ENCODE measurements at places on chromosomes 4 and X.

GRCh38 chrX:16924631-16925480 lies 21.6 kb upstream of the REPS2 start:
- no peak for DNase-seq

GRCh38 chrX:150902434-150903109 lies 4.1 kb upstream of the CD99L2 start:
- DNase-seq, result no peak

DNA sequence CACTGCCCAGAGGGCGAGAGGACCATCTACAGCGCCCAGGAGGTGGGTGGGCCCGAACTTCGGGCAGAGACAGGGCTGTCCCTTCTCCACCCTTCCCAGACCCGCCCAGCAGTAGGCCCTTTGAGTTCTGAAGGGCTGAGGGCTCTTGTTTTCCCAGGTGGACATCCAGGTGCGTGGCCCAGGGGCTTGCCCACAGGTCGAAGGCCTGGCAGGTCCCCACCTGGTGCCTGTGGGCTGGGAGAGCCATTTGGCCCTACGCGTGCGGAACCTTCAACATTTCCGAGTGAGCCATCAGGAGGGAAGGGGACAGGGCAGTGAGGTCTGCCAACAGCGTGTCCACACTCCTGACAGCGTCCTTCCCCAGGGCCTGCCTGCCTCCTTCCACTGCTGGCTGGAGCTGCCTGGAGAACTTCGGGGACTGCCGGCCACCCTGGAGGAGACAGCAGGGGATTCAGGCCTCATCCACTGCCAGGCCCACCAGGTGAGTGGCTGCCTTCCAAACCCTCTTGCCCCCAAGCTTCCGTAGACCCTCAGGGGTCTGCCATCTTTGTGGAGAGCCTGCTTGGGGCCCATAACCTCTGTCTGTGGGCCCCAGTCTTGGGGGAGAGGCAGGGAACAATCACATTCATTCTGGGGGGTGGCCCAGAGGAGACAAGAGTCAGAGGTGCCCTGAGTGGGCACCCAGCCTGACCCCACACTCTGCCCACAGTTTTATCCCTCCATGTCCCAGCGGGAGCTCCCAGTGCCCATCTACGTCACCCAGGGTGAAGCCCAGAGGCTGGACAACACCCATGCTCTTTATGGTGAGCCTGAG lies 6.8 kb downstream of the PLXNB3 start:
- no peak for DNase-seq

DNA sequence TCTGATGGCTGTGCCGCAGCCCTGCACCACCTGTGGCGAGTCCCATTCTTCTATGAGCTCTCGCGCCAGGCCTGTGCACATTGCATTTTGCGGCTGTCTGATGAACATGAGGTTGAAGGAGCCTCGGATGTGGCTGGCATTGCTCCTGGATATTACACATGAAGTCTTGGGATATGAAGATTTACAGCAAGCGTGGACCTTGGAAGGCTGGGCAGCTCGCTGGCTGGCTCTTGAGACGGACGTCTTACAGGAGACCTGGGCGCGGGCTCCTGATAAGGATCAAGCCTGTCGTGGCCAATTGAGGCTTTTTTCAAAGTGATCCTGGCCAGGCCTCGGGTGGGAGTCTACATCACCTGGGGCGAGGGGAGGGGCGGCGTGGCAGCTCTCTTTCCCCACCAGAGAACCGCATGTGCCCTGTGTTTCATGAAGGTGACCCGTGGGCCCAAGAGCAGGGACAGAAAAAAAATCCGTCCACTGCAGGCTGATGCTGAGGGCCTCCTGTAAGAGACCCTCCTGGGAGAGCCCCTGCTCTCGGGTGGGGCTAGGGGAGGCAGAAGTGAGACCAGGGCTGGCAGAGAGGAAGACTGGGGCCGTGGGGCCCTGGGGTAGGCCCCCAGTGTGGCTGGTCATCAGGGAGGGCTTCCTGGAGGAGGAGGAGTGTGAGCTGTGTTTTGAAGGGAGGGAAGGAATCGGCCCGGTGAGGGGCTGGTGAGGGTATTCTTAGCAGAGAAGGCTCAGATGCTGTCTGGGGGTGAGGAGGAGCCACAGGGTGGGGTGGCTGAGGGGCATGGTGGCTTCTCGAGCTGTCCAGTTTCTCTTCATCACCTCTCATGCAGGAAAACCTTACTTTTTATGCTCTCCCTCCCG lies 23.6 kb downstream of the CPZ start:
- DNase-seq, result no peak

GRCh38 chr4:153169776-153170175 lies 34.5 kb upstream of the TRIM2 start:
- no peak for DNase-seq

GRCh38 chrX:80812176-80812575 lies 2.5 kb upstream of the BRWD3 start:
- DNase-seq, result no peak

DNA sequence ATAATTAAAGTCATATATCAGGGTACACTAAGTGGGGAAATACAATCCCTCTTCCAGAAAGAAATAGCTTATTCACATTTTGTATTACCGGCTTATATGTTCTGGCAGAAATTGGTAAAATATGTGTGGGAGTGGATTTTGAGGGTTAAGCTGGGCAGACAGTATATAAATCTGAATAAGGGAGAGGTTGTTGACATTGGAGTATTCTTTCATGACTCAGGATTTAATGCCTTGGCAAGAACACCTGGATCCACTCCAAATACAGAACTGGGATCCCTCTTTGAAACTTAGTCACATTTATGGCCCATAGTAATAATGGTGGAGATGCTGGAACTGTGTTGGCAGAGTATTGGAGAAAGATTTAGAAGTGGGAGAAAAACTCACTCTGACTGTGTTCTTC lies 54.3 kb upstream of the TET2 start:
- DNase-seq, result no peak

DNA sequence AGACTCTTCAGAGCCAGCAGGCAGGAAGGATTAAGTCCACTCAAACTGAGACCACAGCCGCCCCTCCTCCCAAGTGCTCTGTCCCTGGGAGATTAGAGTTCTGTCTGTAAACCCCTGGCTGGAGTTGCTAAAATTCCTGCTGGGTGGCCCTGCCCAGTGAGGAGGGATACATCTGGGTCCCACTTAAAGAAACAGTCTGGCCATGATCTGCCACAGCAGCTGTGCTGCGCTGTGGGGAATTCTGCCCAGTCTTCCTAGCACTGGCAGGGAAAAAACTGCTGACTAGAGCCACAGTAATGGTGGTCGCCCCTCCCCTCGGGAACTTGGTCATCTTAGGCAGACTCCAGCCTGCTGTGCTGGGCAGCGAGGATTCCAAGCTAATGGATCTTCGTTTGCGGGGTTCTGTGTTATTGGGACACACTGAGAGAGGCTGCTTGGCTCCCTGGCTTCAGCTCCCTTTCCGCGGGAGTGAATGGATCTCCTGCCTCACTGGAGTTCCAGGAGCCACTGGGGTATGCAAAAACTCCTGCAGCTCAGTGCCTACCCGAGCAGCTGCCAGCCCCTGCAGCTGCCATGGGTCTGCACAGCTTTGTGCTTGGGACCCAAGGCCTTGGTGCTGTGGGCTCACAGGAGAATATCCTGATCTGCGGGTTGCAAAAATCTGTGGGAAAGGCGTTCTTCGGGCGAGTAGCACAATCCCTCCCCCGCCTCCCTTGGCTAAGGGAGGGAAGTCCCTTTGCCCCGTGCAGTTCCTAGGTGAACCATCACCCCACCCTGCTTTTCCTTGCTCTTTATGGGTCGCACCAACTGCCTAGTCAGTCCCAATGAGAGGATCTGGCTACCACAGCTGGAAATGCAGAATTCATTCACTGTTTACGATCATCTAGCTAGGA lies 15.7 kb downstream of the ZXDB start:
- DNase-seq, result no peak

GRCh38 chrX:119984652-119985051 lies 41.1 kb upstream of the NKAP start:
- DNase-seq, result no peak

DNA sequence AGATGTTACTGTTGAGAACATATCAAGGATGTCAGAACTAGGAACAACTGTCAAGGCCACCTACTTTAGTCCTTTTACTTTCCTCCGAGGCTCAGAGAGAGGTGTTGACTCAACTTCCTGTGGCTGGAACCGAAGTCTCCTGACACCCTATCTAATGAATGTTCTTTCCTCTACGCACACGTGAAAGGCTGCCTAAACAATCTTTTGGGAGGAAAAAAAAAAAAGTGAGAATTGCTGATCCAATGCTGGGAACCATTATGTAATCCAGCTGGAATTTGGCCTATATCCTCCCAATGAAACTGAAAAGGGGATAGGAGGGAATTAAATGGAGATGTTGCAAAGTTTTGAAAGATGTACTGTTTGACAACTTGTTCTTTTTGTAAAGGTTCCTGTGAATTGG lies 8.3 kb upstream of the MAP7D3 start:
- DNase-seq, result no peak

GRCh38 chr4:136690360-136690759 lies 841.9 kb downstream of the PCDH18 start:
- no peak for DNase-seq

DNA sequence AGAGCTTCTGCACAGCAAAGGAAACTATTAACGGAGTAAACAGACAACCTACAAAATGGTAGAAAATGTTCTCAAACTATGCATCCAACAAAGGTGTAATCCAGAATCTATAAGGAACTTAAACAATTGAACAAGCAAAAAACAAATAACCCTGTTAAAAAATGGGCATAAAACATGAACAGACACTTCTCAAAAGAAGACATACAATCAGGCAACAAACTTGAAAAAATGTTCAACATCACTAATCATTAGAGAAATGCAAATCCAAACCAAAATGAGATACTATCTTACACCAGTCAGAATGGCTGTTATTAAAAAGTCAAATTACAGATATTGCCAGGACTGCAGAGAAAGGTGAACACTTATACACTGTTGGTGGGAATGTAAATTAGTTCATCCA lies 309.6 kb upstream of the KLF3 start:
- no peak for DNase-seq

- DNase-seq, result no peak
These were observed 14.8 kb downstream of the PDHA1 start for GRCh38 chrX:19358521-19358920.

GRCh38 chr4:8898419-8898818 lies 26.8 kb upstream of the HMX1 start:
- no peak for DNase-seq

- no peak for DNase-seq
These were observed 284.4 kb upstream of the LDB2 start for GRCh38 chr4:17182888-17183287.

DNA sequence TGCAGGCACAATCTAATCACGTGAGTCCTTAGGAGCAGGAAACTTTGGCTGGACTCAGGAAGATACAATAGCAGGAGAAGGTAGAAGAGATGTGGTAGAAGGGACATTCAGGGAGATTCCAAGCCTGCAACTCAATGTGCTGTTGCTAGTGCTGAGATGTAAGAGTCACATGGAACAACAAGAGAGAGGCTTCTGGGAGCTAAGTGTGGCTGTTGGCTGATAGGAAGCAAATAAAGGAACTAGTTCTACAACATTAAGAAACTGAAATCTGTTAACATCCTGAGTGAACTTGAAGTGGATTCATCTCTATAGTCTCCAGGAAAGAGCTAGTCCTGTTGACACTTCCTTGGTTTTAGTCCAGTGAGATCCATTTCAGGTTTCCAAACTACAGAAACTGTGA lies 1207.4 kb downstream of the ADGRL3 start:
- no peak for DNase-seq

- no peak for DNase-seq
These were observed 247.8 kb upstream of the POU3F4 start for GRCh38 chrX:83260288-83260687.

DNA sequence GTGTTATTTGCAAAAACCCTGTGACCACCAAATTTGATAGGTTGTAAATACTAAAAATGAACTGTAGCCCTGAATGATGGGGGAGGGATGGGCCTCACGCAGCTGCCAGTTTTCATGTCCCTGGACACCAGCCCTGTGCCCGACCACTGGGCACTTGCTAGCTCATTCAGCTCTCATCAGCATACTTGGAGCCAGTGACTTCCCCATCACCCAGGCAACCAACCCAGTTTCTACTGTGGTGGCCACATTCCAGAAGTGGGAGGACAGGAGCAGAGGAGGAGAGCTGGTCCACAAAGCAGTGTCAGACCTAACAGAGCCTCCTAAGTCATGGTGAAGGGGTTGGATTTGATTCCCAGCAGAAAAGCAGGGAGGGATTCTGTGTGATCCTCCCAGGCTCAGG lies 128.2 kb downstream of the CPEB2 start:
- no peak for DNase-seq

DNA sequence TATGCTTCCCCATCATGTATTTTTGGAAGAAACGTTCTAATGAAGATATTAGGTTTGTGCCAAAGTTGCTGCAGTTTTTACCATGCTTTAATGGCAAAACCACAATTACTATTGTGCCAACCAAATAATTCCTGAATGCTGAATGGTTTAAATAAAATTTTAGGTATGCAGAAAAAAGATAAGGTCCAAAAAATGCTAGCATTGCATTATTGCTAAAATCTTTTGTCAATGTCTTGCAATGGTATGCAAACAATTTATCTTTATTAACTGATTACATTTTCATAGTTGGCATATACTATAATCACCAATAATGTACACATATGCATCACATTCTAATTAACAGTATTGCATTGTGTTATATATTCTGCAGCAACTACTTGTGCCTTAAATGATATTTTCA lies 1657.4 kb upstream of the IGFBP7 start:
- no peak for DNase-seq

DNA sequence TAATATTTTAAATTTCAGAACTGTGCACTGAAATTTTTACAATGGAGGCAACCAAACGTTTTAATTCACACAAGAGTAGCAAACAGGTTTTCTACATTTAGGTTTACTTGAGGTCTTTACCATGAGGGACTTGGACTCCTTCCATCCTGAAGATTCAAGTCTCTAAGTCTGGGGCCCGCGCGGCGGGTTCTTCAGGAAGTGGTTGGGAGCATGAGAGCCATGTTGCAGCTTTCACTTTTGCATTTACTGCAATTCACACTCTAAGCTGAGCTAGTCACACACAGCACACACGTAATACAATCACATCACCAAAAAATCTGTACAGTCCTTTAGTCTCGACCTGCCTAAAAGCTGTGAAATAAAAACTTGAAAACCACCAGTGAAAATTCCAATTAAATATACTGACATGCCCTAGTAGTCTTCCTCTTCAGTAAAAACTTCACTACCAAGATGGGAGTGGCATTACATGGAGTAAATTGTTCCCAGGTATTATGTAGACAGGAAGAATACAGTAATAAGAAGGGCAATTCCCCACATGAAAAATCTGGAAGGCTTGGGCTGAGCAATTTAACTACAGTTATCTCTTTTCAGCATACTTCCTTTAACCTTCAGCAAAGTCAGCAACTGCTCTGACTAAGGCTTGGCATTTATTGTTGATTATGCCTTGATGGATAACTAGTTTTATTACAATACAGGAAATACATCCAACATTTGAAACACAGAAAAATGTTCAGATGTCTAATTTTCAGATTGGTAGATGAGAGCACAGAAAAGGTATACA lies 571.1 kb upstream of the DIPK2B start:
- DNase-seq, result no peak

GRCh38 chr4:15314974-15315373 lies 112.9 kb upstream of the C1QTNF7 start:
- no peak for DNase-seq

- no peak for DNase-seq
These were observed 24.1 kb downstream of the ZCCHC12 start for GRCh38 chrX:118847676-118848075.

Measured in stimulated activated CD8-positive, alpha-beta memory T cell treated with anti-CD3 and anti-CD28 coated beads, Interleukin-12 subunit alpha, Interleukin-12 subunit beta, amount 100 ng/mL, for 4 hours (primary cell).